ENCODE measurements at places on chromosomes 13 and 19. TPM values are rescaled to one million over a fixed set of nuclear protein-coding genes. Genes with fewer than 3 reads are reported as not detected.

DNA sequence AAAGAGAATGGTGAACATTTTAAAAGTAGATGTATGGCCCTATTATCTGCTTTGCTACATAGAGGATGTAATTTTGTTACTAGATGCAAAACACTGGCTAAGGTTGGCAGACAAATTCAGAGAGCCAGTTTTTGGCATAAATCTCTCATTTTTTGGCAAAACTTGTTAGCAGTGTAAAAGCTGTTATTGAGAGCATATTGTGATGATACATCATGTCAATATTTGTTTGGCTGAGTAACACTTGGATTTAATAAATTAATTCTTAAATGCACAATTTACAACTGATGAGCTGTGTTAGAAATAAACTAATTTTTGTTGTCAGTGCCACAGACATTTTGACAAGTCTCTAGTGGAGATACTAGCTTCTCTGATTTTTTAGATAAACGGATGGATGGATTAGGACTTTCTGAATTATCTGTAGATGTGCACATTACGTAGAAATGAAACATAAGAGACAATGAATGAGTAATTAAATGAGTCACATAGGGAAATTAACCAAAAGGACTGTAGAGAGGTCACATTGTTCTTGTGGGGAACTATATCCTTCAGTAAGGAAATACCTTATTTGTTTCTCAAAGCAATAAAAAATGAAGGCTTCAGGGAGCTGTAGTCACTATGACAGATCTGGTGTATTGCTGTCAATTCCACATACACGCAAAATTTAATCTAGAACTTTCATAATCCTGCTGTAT, 17.4 kb downstream of the UFM1 start:
- DNase-seq: no peak

DNA sequence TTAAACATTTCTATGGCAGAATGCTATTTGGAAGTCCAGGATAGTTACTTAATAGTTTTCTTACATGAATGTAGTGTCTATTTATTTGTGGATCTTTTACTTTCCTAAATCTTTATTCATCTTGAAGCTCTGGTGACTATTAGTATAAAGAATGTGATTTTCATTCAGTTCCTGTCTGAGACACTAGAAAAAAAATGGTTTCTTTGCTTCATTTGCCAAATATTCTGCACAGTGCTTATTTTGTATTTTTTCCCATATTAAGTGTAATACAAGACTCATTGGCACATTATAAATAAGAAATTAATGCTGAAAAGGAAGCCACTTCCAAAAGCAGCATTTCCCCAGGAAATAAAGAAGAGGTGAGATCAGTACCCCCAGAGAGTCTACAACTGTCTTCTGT, 109.8 kb downstream of the POSTN start:
- DNase-seq: no peak

C19orf33 gene
- 11.3 TPM for polyA plus RNA-seq

KLK2 gene
- polyA plus RNA-seq: not detected

GRCh38 chr13:83992566-83993358, 110.5 kb upstream of the SLITRK1 start:
- DNase-seq: no peak

RTBDN gene
- not detected for polyA plus RNA-seq

DNA sequence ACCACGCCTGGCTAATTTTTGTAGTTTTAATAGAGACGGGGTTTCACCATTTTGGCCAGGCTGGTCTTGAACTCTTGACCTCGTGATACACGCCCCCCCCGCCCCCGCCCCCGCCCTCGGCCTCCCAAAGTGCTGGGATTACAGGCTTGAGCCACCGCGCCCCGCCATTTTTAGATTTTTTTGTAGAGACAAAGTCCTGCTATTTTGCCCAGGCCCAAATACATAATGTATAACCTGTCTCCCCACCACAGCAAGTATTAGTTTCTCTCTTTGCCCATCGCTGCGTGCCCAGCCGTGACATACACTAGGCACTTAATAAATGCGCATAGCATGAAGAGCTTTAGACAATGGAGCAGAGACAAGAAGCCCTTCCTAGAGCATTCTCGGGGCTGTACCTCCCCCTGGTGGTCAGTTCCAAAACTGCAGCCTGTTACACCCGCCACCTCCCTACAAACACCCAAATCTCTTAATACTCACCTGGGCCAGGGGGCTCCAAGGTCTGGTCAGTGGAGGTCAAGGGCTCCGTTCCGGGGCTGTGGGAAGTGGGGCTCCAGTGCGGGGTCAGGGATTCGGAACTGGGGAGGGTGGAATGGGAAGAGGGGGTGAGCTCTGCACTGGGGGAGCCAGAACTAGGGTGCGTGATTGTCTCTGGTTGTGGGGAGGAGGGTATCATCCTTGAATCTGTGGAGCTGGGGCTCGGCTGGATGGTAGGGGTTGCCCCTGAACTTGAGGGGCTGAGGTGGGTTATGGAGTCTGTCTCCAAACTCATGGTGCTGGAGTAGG, 22.5 kb downstream of the IQCN start:
- DNase-seq: no peak

DNA sequence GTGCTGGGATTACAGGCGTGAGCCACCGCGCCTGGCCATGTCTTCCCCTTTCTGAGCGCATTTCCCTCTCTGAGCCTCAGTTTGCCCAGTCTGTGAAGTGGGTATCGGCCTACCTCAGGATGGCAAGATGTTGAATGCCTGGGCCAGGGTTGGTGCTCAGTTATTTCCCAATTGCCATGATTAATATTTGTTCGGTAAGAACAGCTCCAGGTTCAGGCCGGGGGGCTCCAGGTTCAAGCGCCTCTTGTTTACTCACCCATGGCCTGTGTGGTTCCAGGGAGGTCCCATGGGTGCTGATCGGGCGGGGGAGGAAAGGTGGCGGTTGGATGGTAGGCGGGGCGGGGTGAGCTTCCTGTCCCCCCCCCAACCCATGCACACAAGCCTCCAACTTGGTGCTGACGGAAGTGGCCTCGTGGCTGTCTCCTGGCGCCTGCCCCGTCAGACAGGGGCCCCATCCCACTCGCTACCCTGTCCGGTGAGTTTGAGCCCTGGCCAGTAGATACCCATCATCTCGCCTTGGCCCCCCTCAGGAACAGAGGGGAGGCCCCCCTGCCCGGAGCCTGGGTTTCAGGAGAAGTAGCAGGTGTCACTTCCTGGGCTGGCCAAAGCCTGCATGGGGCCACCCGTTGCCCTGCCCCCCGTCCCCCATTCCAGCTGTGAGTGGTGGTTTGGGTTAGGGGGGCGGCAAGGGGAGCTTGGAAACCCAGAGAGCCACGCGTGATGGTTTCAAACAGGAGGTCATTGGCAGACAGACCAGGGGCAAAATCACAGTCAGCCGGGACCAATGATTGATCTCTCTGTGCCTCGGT, at the start of gene FCHO1:
FCHO1 (plus strand) TSS at position 375 of the 809 bp plus-strand sequence. CDS start 3,688 bp downstream, outside the sequence.
- no peak for DNase-seq

MYPOP gene
- 2.8 TPM for polyA plus RNA-seq

DNA sequence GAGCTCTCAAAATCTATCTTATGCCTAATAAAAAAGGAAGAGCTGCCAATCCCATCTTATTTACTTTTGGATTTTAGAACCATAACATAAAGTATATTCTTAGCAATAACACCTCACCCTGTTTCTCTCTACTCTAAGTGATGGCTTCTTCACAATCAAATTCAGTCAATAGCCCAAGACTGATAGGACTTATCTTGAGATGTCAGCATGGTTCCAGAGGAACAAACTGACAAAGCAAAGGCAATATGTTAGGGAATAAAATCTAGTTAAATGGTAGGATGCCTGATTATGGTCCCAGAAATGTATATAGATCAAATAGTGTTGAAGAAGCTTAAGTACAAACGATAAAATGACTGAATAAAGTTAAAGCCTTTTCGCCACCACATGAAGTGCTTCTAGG, 36.3 kb downstream of the DACH1 start:
- no peak for DNase-seq

ERICH4 gene
- polyA plus RNA-seq: 6.2 TPM

- no peak for DNase-seq
Observed at GRCh38 chr19:577439-578392, 5.3 kb downstream of the BSG start.

- DNase-seq: no peak
Observed at GRCh38 chr13:94858856-94859255, 146.5 kb upstream of the SOX21 start.

AMH gene
- polyA plus RNA-seq: 2.8 TPM

DNA sequence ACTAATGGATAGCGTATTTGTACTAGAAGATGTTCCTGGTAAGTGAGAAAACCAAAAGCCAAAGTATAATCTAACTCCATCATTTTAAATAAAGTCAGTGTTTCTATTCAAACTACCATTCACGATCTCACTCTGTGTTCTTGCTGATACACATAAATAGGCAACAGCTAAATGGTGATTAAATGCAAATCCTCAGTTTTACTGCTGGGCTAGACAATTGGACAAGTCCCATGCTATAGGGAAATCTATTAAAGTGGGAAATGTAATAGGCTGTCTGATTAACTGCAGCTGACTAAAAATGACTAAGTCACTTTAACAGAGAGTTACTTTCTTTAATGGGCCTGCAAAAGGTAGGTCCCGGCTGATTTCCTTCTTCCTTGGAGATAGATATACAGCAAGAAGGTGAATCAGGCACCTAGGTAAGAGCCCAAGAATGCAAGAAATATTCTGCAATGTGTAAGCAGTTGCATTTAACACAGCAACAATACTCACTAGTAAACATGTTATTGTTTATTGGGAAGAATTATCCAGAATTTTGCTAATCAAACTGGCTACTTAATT, 298.4 kb downstream of the SLITRK6 start:
- DNase-seq: no peak

DNA sequence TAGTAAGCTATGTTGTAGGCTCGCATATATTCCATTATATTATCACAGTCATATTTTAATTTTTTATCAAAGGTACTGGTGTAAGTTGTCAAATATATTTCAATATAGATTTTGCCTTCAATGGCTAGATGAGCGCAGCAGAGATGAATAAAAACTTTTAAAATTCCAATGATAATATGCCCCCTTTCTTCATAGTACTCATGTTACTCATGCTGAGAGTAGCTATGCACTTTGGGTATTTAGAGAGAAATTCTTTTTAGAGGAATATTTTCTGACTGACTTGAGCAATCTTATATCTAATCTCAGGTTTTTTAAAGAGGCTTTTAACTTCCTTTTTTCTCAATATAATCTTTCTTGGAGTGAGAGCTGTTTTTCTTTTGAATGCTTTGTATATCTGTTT, 11.4 kb downstream of the ZNF254 start:
- DNase-seq: no peak

DNA sequence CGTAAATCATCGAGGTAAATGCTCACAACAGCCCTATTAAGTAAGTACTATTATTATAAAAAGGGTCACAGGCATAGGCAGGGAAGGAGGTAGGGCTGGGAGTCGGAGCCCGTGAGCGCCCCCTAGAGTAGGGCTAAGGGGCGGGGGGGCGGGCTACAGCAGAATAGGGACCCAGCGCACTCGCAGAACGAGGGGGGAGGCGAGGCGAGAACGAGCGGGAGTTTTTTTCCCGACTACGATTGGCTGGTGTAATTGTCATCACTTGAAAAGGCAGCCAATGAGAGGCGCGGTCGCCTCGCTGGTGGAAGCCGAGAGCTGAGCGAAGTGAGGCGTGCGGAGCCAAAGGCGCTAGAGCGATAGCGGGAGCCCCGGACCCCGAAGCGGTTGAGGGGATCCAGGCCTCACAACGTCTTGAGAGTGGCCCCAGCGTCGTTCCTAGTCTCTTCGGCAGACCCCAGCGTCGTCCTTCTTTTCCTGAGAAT, 24.2 kb downstream of the KEAP1 start:
- peak; percentile 77 for DNase-seq

DNA sequence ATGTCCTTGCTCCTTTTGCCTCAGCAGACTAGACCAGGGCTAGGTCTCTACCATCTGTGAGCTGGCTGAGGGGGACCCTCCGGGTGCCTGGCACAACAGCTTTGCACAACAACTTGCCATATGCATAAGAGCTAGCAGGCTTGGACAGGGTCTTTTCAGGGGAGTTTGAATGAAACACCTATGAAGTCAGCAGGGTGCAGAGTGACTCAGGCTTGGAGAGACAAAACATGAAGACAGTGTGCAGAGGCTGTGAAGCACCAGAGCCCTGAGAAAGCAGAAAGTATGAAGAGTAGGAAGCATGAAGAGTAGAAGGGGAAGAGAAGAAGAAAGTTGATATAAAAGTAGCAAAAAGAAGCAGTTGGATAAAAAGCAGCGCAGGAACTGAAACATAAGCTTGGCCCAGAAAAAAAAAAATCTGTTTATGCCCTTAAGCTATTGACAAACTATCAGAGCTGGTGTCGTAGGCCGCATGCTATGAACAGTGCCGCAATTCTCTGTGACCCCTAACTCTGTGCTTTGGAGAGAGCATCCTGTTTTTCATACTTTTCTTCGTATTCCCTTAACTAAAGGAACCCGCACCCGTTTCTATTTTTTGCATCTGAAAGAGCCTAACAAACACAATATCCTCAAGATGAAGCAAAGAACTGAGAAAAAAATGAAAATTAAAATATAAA, 52.7 kb upstream of the FAM216B start:
- no peak for DNase-seq

Data from renal cortex interstitium (tissue), 15 donors.